Urothelium cell line (cell line): ENCODE measurements at places on chromosomes 6 and 20.

DNA sequence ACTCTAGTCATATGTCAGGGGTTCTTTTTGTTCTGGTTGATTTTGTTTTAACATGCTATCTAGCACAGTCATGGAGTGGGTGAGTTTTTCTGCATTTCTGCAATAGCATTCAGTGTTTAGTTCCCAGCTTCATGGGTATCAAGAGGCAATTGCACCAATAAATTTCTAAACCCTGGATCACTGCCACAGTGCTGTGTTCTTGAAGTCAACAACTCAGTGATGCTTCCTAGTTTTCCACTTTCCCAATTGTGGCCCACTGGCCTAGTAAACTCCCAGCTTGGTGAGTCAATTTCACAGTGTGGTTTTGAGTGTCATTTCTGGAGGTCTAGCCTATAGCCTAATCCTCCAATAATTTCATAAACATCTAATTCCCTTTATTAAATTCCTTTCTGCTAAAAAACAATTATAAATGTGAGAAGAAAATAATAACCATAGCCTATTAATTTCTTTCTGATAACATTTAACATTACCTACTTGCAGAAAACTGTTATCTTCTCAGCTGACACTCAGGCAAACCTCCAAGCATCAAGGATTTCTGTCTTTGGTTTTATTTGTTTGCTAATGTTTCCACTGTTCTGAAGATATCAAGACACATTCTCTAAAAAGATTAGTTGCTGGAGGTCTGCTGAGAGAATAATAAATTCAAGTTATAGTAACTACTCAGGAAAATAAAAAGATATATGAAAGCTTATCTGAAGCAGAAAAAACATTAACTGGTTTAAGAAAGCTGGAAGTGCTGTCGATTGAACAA, 89.9 kb downstream of the PDE7B start:
- no peak for DNase-seq

- DNase-seq, result no peak
These were observed 7.7 kb downstream of the RALY start for GRCh38 chr20:34001378-34001777.

DNA sequence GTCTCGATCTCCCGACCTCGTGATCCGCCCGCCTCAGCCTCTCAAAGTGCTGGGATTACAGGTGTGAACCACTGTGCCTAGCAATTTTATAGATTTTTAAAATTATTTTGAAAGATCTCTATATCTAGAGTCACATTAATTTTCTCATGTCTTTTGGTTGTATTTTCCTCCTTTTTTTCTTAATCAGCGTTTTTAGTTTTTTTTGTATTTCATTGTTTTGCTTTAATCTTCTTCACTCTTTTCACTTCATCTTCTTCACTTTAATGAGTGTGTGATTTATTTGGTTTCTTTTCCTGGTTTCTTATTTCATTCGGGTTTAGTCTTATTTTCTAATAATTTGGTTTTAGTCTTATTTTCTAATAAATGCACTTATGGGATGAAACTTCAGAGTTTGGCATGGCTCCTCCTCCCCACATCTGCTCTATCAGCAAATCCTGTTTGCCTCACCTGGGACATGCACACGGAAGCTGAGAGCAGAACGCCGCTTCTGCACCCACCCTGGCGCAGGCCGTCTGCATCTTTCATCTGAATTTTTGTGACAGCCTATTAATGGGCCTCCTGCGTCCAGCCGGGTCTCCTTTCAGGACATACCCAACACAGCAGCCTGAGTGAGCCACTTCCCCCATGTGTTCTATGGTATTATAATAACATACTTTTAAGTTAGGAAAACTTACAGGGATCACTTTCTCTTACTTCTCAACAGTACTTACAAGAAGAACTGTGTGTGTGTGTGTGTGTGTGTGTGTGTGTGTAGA, 35.5 kb downstream of the DTD1 start:
- DNase-seq, result no peak

- no peak for DNase-seq
These were observed 82.4 kb downstream of the IRF4 start for GRCh38 chr6:473768-474452.

DNA sequence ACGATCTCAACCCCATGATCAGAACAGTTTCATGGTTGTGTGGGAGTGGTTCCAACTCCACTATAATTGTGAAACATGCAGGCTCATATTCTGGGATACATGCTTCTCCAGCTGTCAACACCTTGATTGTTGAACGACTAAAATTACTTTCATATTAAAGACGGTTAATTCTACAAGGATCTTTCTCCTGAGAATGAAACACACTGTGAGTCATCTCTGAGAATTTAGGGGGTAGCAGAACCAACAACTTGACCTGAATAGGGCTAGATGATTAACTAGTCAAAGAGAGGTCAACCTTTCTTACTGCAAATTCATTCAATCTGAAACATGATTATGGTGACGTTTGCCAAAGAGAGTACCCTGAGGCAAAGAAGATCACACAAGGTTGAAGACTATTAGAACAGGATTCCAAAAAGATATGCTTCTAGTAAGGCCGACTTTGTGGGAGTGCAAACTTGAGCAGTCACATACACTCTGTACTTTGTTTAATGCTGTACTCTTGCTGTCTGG, 175.2 kb upstream of the CITED2 start:
- DNase-seq, result no peak

- no peak for DNase-seq
These were observed 175.0 kb downstream of the CBLN4 start for GRCh38 chr20:55830121-55830827.
